ENCODE measurements at places on chromosomes 2 and 18.

DNA sequence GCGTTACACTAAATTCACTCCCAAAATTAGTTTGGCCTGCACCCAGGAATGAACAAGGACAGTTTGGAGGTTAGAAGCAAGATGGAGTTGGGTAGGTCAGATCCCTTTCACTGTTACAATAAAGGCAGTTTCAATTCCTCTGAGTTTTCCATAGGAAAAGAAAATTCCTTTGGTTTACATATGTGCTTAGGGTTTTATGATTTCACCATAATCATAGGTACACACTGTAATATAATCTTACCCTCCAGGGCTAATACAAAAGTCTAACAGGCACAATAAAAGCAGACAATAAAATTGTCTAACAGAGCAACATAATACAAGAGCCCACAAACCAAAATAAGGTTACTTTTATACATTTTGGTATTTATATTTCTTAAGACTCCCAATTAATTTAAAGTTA is 391.5 kb upstream of the KCNJ3 start:
- no peak for DNase-seq

DNA sequence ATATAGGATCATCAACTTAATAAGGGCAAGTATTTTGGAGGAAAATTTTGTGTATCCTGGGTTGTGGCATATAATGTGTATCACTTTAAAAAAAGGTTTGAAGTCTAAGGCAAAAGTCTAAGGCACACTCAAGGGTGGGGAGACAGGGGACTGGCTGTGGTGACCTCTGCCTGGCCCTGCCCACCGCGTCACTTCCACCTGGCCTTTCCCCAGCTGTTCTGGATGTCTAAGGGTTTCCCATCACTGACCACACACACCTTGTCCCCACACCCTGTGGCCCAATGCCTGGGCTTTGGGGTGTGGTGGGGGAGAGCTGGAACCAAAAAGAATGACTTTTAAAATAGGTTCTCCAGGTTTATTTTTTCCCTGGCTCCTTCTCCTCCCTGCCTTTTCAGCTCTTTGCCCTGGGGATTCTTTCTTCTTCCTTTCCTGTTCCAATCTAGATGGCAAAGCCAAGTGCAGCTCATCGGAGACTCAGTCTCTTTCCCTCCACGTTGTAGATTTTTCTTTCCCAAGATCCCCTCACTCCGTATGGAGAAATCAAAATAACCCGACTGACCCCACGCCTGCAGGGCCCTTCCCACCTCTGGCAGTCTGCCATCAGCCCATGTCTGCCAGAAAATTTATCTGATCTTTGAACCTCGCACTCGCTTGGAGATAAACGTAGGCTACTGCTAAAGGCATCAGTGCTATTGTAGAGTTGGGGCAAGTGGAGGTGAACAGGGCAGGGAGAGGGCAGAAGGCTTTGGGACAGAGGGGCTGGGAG is 257.2 kb downstream of the DYSF start:
- no peak for DNase-seq

DNA sequence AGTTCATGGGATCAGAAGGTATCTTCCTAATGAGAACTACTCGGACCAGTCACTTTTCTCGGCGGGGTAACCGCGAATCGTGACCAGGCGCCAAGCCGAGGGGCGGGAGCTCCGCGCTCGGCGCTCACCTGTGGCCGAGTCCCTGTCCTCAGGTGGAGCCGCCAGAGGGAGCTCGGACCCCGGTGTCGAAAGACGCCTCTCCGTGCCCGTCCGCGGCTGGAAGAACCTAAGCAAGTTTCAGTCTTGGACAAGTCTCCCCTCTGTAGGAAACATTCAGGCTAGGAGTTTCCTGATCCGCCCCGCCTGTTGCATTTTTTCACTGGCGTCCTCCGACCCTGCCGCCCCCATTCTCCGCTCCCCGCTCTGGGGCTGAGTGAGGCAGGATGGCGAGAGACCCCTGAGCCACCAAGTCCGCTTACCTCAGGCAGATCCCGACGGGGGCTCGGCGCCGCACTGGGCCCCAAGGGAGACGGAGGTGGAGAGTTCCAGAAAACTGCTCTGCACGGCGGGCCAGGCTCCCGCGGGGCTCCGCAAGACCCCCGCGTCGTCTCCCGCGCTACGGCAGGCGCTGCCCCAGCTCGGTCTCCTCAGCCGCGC is 480 bp downstream of the DSEL start:
- peak; percentile 16 for DNase-seq

GRCh38 chr2:70202236-70202806 is 11.5 kb upstream of the C2orf42 start:
- no peak for DNase-seq

GRCh38 chr18:59691996-59692395 is 5.2 kb downstream of the CCBE1 start:
- no peak for DNase-seq

GRCh38 chr2:77519888-77520506 is 2.2 kb downstream of the LRRTM4 start:
- no peak for DNase-seq

- DNase-seq, result no peak
Observed at GRCh38 chr2:153386481-153386897, 92.1 kb downstream of the RPRM start.

- DNase-seq, result no peak
Observed at GRCh38 chr18:56412951-56413350, 225.4 kb downstream of the TXNL1 start.

DNA sequence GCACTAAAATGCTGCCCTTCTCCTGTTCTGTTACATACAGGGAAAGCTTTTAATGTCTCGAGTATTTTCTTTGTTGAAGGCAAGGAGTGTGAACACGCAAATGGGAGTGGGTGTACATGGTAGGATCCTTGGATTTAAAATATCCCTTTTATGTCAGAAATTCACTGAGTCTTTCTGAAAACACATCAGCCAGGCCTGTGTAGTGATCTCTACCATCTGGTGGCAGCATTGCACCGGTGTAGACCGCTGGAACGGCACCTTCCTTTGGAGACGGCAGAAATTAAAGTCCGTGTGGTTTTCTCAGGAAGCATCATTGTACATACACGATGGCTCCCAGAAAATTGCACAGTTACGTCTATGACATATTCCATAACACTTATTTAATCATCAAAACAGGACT is 515.8 kb downstream of the GALR1 start:
- no peak for DNase-seq

GRCh38 chr2:17749753-17750438 is 3.7 kb downstream of the SMC6 start:
- no peak for DNase-seq

All from stimulated activated CD4-positive, alpha-beta T cell treated with anti-CD3 and anti-CD28 coated beads, Interleukin-1b, Interleukin-23, amount 100 ng/mL, for 1 hour (primary cell).